ENCODE measurements at places on chromosomes 7 and 10. TPM values are rescaled to one million over a fixed set of nuclear protein-coding genes. Genes with fewer than 3 reads are reported as not detected.

GRCh38 chr7:157007470-157008066, 2.9 kb downstream of the MNX1 start:
- peaks cover 32% of the 10 kb centered on the region for H3K4me1 ChIP-seq
- no peak overlapping the region for H3K27ac ChIP-seq
- H3K27me3 ChIP-seq: peaks cover 89% of the 10 kb centered on the region
- peak; percentile 19 for DNase-seq
- no peaks in the 10 kb centered on the region for H3K36me3 ChIP-seq

GRCh38 chr7:114478384-114478783, 63.8 kb downstream of the FOXP2 start:
- no peak overlapping the region for H3K27ac ChIP-seq
- H3K4me1 ChIP-seq: no peaks in the 10 kb centered on the region
- H3K27me3 ChIP-seq: no peaks in the 10 kb centered on the region
- no peak for DNase-seq
- no peaks in the 10 kb centered on the region for H3K36me3 ChIP-seq
- no peak overlapping the region for H3K4me3 ChIP-seq

DNA sequence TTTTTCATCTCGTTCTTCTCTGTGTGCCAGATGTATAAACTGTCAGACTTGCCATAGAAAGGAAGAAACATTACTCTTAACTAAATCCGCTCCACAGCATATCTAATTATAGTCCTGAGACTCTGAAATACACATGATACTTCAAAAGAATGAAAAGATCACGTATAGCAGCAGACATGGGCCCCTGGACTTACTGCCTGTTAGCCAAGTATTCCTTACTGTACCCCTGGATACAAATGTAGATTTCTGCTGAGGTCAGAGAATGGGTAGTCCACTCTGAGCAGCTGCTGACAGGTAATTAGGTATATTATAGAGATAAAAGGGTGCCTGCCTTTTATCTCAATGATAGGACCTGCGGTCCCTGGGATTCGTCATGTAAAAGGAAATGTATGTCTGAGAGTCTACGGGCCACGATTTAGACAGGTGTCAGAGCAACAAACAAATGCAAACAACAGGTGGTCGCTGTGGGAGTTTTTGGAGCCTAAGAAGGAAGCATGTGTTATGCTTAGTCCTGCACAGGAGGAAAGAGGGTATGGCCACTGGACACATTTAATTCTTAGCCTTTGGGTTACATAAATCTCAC, 69.4 kb downstream of the VOPP1 start:
- no peaks in the 10 kb centered on the region for H3K27me3 ChIP-seq
- H3K36me3 ChIP-seq: no peaks in the 10 kb centered on the region
- H3K4me1 ChIP-seq: no peaks in the 10 kb centered on the region
- H3K27ac ChIP-seq: no peak overlapping the region
- DNase-seq: no peak
- no peak overlapping the region for H3K4me3 ChIP-seq

DNA sequence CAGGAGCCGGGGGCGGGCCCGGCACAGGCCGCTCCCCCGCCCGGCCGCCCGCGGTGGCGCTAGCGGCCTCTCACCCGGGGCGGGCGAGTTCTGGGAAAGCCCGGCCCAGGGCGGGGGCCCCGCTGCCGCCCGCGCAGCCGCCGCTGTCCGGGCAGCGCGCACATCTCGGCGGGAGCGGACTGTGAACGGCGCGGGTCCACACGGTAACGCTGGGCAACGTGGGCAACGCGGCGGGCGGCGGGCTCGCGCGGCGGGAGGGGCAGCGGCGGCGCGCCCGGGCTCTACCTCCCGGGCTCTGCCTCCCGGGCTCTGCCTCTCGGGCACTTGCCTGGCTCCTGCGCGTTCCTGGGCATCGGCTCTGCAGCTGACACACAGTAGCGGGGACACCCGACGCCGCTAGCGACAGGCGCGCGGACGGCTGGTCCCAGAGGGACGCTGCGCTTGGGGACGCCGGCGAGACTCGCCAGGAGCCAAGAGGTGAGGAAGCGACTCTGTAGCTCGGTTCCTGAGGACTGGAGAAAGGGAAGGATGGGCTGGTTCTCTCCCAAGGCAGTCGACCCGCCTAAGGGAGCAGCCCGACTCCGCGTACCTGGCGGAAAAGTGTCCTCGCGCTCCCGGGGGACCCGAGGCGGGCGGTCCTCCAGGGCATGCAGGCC, at the start of gene PLCE1:
Gene PLCE1, plus strand, starts transcription at position 150 of the 656 bp plus-strand sequence. CDS start 37,116 bp downstream, outside the sequence.
- no peaks in the 10 kb centered on the region for H3K36me3 ChIP-seq
- peaks cover 8% of the 10 kb centered on the region for H3K4me1 ChIP-seq
- peak; percentile 82 for DNase-seq
- H3K27ac ChIP-seq: peak within 1 kb of the TSS; percentile 68
- H3K4me3 ChIP-seq: peak within 1 kb of the TSS; percentile 59
- peaks cover 29% of the 10 kb centered on the region for H3K27me3 ChIP-seq

GRCh38 chr10:67975871-67976270, 91.4 kb downstream of the SIRT1 start:
- no peak overlapping the region for H3K27ac ChIP-seq
- no peaks in the 10 kb centered on the region for H3K4me1 ChIP-seq
- DNase-seq: no peak
- H3K36me3 ChIP-seq: peaks cover 66% of the 10 kb centered on the region

GRCh38 chr10:76879116-76879913, 758.3 kb downstream of the KCNMA1 start:
- H3K27me3 ChIP-seq: peaks cover 4% of the 10 kb centered on the region
- no peak for DNase-seq
- H3K27ac ChIP-seq: no peak overlapping the region

- no peaks in the 10 kb centered on the region for H3K4me1 ChIP-seq
- no peak for DNase-seq
- no peaks in the 10 kb centered on the region for H3K27me3 ChIP-seq
- H3K4me3 ChIP-seq: no peak overlapping the region
Measured at GRCh38 chr10:27072436-27073114, 27.7 kb downstream of the ANKRD26 start.

DNA sequence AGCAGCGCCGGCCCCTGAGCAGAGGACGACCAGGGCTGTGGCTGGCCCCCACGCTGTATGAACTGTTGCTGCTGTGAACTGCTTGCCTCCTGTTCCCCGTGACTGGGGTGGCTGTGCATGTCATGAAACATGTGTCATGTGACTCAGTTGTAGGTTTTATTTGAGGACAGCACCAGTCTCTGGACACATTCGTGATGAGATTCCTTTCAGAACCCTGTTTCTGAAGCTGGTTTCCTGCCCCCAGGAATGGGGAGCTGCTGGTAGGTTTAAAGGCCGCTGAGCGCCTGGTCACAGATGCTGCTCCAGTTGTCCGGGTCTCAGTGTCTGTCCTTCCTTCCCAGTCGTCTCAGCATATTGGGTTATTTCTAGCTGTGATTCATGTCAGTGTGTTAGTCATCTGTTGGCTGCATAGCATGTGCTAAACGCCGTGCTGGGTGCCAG, 79.1 kb upstream of the PPIF start:
- peaks cover 84% of the 10 kb centered on the region for H3K4me1 ChIP-seq
- DNase-seq: no peak

DNA sequence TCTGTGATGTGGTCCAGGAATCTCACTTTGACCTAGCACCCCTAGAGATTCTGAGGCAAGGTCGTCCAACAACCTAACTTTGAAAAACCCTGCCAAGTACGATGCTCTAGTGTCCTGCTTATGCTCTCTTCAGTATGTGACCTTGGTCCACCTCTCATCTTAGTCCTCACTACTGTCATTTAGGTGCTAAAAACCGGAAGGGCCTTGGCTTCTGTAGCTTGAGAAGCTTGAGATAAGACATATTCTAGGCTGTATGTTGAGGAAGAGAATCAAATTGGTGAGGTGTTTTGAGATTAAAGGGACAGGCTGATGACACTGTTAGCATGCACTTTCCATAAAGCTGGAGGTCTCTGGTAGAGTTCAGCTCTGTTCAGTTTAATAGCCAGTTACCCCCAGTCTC, 57.0 kb upstream of the MTPN start:
- no peaks in the 10 kb centered on the region for H3K4me1 ChIP-seq
- H3K27me3 ChIP-seq: no peaks in the 10 kb centered on the region
- H3K27ac ChIP-seq: no peak overlapping the region
- no peaks in the 10 kb centered on the region for H3K36me3 ChIP-seq
- H3K4me3 ChIP-seq: no peak overlapping the region

DNA sequence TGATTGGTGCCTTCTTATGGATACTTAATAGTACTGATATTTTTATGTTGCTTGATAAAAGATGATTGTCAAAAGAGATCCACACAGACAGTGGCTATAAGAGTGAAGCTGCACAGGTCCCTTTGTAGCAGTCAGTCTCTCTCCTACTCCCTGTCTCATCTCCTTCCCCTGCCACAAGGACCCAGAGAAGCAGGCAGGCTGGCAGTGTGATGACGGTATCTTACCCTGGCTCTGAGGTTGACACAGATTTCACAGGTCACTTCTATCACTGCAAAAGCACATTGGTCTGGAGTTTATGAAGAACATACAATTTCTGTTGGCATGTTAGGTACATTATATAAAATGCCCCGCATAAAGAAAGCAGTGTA, 64.4 kb upstream of the AHR start:
- H3K4me3 ChIP-seq: no peak overlapping the region
- H3K4me1 ChIP-seq: peaks cover 2% of the 10 kb centered on the region
- H3K36me3 ChIP-seq: no peaks in the 10 kb centered on the region
- peak overlapping the region; percentile 75 for H3K27ac ChIP-seq
- H3K27me3 ChIP-seq: no peaks in the 10 kb centered on the region

GRCh38 chr7:32206987-32207386, 136.8 kb upstream of the PDE1C start:
- no peak overlapping the region for H3K27ac ChIP-seq
- H3K27me3 ChIP-seq: no peaks in the 10 kb centered on the region
- no peaks in the 10 kb centered on the region for H3K4me1 ChIP-seq
- H3K36me3 ChIP-seq: no peaks in the 10 kb centered on the region

- no peak overlapping the region for H3K4me3 ChIP-seq
- peaks cover 6% of the 10 kb centered on the region for H3K4me1 ChIP-seq
- H3K27me3 ChIP-seq: no peaks in the 10 kb centered on the region
- no peak overlapping the region for H3K27ac ChIP-seq
- peaks cover 5% of the 10 kb centered on the region for H3K36me3 ChIP-seq
- DNase-seq: no peak
Measured at GRCh38 chr7:127988751-127989150, 42.5 kb downstream of the LRRC4 start.

GRCh38 chr7:18384491-18385143, 110.9 kb upstream of the HDAC9 start:
- H3K4me1 ChIP-seq: peaks cover 9% of the 10 kb centered on the region
- no peaks in the 10 kb centered on the region for H3K36me3 ChIP-seq
- no peak overlapping the region for H3K4me3 ChIP-seq
- no peaks in the 10 kb centered on the region for H3K27me3 ChIP-seq

- H3K27me3 ChIP-seq: no peaks in the 10 kb centered on the region
- DNase-seq: no peak
- H3K36me3 ChIP-seq: no peaks in the 10 kb centered on the region
- no peak overlapping the region for H3K4me3 ChIP-seq
Measured at GRCh38 chr7:140982508-140982907, 32.2 kb downstream of the MRPS33 start.

GRCh38 chr10:71982269-71983178, 18.3 kb downstream of the CHST3 start:
- no peak overlapping the region for H3K4me3 ChIP-seq
- H3K27me3 ChIP-seq: no peaks in the 10 kb centered on the region
- H3K36me3 ChIP-seq: no peaks in the 10 kb centered on the region
- no peak for DNase-seq

DNA sequence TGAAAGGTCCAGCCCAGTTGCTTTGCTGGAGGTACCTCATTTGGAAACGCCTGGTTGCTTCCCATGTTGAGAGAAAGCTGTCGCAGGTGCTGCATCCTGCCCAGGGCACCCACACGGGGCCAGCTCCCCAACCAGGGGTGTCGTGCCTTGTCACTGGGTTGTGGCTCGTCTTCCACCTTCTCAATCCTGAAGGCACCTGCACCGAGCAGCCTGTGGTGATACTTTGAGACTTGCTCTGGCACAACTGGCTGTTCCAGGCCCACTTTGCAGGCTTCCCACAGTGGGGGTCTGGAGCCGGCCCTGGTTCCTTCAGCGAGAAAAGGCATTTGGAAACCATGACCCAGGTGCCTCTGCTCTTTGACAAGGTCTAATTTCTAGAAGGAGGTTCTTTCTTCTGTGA, 197.3 kb upstream of the PPP2R2D start:
- H3K36me3 ChIP-seq: no peaks in the 10 kb centered on the region
- peak; percentile 38 for DNase-seq
- H3K4me1 ChIP-seq: no peaks in the 10 kb centered on the region
- H3K27ac ChIP-seq: no peak overlapping the region
- H3K4me3 ChIP-seq: no peak overlapping the region
- peaks cover 5% of the 10 kb centered on the region for H3K27me3 ChIP-seq

- no peak overlapping the region for H3K27ac ChIP-seq
- no peak overlapping the region for H3K4me3 ChIP-seq
- peaks cover 8% of the 10 kb centered on the region for H3K4me1 ChIP-seq
- no peaks in the 10 kb centered on the region for H3K36me3 ChIP-seq
Measured at GRCh38 chr7:70051726-70052125, 453.5 kb downstream of the AUTS2 start.

GRCh38 chr7:159104188-159104920, 40.3 kb downstream of the VIPR2 start:
- peak; percentile 59 for DNase-seq
- H3K27ac ChIP-seq: no peak overlapping the region
- peaks cover 4% of the 10 kb centered on the region for H3K4me1 ChIP-seq

DNA sequence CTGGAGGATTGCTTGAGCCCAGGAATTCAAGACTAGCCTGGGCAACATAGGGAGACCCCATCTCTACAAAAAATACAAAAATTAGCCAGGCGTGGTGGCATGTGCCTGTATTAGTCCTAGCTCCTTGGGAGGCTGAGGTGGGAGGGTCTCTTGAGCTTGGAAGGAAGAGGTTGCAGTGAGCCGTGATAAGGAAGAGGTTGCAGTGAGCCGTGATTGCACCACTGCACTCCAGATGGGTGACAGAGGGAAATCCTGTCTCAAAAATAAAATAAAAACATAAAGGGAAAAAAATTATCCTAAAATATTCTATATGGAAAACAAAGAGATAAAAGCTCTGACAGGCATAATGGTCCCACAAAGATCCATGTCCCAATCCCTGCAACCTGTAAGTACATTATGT, 87.9 kb upstream of the KAT6B start:
- DNase-seq: no peak
- H3K27me3 ChIP-seq: no peaks in the 10 kb centered on the region
- no peaks in the 10 kb centered on the region for H3K36me3 ChIP-seq
- no peaks in the 10 kb centered on the region for H3K4me1 ChIP-seq
- H3K27ac ChIP-seq: no peak overlapping the region

- no peaks in the 10 kb centered on the region for H3K36me3 ChIP-seq
- DNase-seq: peak; percentile 54
- no peak overlapping the region for H3K27ac ChIP-seq
- H3K4me1 ChIP-seq: no peaks in the 10 kb centered on the region
- H3K4me3 ChIP-seq: no peak overlapping the region
Measured at GRCh38 chr10:111117528-111118277, 40.9 kb downstream of the ADRA2A start.

The TSPAN13 gene
- total RNA-seq: 185 TPM

The EIF5AL1 gene
- 0.14 TPM for total RNA-seq

The SKIDA1 gene
- 0.69 TPM for total RNA-seq

The GHRHR gene
- total RNA-seq: not detected

The POLL gene
- 30.4 TPM for total RNA-seq

The C10orf53 gene
- total RNA-seq: not detected

The ATP6V0E2 gene
- 19.6 TPM for total RNA-seq

The CCDC172 gene
- total RNA-seq: not detected

The MYO3A gene
- total RNA-seq: 0.06 TPM

The RNLS gene
- total RNA-seq: 3.7 TPM

The GBF1 gene
- total RNA-seq: 38.5 TPM

The JCAD gene
- 67.6 TPM for total RNA-seq

The MACC1 gene
- 22.1 TPM for total RNA-seq
